K562 (cell line): ENCODE measurements at places on chromosomes 16 and 17.

GRCh38 chr16:4701791-4702465 is 8.6 kb downstream of the NUDT16L1 start:
- no peak for DNase-seq

DNA sequence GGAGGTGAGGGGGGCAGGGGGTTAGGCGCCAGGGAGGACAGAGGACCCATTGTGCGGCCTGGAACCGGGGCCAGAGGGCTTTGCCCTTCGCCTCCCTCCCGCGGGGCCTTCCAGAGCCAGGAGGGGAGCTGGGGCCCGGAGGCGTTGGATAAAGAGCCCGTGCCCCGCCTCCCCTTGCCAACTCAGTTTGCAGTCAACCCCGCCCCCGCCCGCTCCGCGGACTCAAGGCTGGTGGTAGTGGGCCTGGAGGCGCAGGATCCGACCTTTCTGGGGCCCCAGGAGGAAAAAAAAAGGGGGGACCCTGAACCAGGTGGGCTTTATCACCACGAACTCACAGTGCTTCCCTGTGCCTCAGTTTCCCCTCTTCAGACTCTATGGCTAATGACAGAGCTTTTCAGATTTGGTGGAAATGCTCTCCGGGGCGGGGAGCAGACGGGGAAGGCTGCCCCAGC is 2.0 kb upstream of the SPHK1 start:
- peak; percentile 43 for DNase-seq

GRCh38 chr17:39484178-39484577 is 22.9 kb downstream of the CDK12 start:
- DNase-seq: no peak

DNA sequence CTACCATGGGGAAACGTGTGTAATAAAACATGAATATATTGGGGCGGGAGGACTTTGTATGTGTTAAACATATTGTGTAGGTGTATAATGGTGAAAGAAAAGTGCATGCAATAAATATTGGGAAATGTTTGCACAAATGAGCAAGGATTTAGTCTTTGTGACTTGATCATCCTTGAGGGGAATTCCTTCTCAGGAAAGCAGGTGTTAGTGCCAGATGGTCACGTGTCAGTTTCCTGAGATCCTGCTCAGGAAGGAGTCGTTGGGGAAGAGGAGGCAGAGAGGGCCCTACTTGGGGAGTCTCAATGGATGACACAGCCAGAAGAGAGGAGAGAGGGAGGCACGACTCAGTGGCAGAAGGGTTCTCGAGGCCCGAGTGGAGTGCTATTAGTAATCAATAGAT is 53.2 kb downstream of the MSI2 start:
- no peak for DNase-seq

DNA sequence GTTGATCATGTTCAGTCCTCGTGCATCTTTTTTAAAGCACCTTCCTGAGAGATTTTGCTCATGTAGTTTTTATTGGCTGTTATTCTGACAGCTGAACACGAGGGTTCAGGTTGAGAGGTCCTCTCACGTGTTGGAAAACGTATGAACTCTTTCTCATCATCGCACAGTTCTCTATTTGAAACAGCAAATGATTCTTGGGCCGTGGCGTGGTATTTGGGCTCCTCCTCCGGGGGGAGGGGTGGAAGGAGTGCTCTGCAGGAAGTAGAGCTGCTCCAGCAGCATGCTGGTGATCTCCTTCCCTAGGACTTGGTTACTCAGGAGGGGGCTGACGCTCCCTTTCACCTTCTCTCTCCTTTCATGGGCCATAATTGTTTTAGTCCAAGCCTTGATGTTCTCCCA is 70.4 kb downstream of the KSR1 start:
- DNase-seq: peak; percentile 64
